ENCODE measurements at places on chromosomes 5 and 9.

GRCh38 chr9:98442541-98442940 lies 187.1 kb upstream of the TBC1D2 start:
- no peak for DNase-seq

- DNase-seq: no peak
Observed at GRCh38 chr5:87125766-87126165, 141.9 kb upstream of the RASA1 start.

GRCh38 chr5:172661526-172661925 lies 20.5 kb downstream of the NEURL1B start:
- no peak for DNase-seq

GRCh38 chr9:95481000-95481399 lies 35.8 kb downstream of the PTCH1 start:
- DNase-seq: no peak

DNA sequence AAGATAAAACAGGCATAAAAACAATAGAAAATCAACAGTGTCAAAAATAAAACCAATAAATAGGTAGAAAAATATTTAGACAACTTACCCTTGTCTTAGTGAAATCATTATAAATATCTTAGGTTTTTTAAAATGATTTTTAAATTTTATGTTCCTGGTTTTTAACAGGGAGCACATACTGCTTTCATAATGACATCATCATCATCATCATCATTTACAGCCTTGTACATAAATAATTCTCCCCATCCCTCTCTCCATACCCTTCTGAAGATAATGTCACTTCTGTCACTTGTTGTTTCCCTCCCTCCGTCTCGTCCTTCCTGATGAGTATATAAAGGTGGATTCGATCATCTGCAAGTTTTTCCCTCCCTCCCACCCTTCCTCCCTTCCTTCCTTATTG lies 56.6 kb downstream of the CDH9 start:
- DNase-seq: no peak

GRCh38 chr5:6452622-6453504 lies 4.2 kb downstream of the UBE2QL1 start:
- DNase-seq: no peak

DNA sequence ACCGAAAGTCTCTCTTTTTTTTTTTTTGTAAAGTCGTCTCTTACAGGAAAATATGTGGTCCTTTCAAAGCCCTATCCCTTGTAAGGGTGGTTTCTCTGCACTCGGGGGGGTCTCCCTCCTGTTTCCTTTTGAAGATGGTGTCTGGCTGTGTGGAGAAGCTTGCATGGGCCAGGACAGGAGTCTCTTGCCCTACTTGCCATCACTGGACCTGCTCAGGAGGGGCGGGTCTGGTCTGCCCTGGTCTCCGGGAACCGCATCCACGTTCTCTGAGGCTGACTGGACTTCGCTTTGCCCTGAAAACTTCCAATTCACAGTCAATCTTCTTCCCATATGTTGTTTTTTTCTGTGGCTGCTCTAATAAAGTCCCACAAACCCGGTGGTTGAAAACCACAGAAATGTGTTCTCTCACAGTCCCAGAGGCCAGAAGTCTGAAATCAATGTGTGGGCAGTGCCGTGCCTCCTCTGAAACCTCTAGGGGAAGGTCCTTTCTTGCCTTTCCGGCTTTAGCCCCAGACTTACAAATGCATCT lies 92.9 kb upstream of the IER5L start:
- DNase-seq: no peak

GRCh38 chr9:131366761-131367401 lies 27.0 kb upstream of the PRRC2B start:
- DNase-seq: peak; percentile 40

DNA sequence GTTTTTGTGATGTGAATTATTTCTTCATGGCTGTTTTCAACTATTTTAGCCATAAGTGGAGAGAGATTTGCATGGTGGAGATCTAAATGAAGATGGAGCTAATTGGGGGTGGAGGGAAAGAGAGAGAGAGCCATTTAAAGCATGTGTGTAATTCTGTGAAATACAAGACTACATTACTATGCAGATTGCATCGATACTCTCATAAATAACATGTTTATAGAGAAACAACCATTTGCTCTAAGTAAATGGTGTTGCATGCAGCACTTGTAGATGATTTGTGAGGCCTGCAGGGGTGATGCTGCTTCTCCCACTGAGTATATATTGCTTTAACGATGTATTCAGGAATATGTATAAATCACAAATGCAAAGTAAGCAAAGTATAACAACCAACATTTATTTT lies 270.2 kb upstream of the RIOK2 start:
- no peak for DNase-seq

GRCh38 chr5:150339165-150339564 lies 18.3 kb upstream of the TCOF1 start:
- DNase-seq: no peak

- no peak for DNase-seq
Observed at GRCh38 chr5:161400583-161400982, 145.9 kb downstream of the GABRB2 start.

DNA sequence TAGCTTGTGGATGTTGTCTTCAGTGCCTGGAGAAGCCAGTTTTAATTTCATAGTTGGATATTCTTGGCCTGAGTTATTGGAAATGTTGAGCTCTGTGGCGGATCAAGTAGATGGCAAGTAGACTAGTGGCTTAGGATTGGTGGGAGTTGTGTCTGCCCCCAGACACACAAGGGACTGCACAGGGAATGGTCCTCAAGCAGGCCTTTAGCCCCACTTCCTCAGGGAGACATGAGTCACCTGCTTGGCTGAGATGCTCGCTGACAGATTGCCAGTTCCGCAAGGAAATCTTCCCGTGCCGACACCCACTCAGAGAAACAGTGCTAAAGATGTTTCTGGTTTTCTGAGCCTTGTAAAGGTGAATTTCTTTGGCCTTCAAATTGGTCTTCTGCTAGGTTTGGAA lies 18.8 kb upstream of the CATSPER3 start:
- no peak for DNase-seq

- no peak for DNase-seq
Observed at GRCh38 chr9:95357316-95357715, 39.8 kb upstream of the FANCC start.

DNA sequence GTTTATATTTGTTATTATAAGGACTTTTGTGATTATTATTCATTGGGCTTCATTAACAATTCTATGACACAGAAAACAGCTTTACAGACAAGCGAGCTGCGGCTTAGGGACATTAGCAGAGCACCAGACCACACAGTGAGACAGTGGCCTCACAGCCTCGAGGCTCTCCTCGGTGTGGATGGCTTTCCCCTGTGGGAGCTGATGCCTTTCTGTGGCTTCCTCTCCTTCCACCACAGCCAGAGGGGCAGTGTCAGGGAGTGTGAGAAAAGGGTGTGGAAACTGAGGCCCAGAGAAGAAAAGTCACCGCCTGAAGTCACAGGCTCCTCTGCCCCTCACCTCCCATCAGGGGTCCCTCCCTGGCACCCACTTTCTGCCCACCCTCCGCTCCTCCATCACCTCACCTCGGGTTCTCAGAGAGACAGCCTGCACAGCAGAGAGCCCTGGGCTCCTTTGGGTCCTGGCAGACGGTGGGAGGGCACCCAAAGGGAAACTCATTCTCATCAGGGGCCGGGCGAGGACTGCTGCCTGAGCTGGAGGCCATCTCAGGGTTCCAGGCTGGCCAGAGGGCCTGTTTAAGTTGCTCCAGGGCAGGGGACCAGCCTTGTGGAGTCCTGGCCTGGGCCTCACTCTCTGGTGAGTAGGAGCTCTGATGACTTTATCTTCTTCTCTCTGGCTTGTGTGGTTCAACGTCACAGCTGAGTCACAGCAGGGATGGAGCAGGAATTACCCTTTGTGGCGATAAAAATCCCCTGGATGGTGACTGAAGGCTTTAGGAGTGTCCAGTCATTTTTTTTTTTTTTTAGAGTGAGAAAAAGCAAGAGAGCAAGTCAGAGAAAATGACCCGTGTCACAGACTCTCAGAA lies 830 bp downstream of the TRAF1 start:
- DNase-seq: peak; percentile 62

- DNase-seq: no peak
Observed at GRCh38 chr9:35763803-35764202, 9.7 kb upstream of the MSMP start.

DNA sequence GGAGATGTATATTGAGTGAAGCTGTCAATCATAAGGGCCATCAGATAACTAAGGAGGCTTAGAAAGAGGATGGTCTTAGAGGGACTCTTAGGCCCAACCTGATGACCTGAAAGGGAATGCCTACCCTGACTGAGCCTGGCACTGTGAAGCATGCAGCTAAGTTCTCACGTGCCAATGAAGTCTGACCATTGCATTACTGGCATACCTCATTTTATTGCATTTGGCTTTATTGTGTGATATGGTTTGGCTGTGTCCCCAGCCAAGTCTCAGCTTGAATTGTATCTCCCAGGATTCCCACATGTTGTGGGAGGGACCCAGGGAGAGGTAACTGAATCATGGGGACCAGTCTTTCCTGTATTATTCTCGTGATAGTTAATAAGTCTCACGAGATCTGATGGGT lies 421.6 kb upstream of the SGCD start:
- DNase-seq: no peak

GRCh38 chr9:99978221-99978620 lies 71.8 kb downstream of the STX17 start:
- DNase-seq: no peak

DNA sequence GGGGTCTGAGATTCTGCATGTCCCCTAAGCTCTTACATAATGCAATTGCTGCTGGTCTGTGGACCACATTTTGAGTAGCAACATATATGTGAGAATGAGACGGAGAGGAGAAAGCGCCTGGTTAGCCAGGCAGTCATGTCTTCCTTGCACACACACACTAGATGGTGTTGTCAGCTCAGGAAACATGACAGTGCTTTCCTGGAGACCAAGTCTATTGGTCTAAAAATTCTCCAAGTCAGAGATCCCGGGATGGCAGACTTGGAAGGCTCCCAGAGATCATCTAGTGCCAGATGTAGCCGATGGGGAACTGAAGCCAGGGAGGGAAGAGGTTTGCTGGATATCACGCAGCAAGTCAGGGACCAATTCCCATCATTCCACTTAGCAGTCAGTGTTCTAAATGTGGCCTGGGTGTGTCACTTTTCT lies 53.4 kb downstream of the GALNT12 start:
- DNase-seq: peak; percentile 37

DNA sequence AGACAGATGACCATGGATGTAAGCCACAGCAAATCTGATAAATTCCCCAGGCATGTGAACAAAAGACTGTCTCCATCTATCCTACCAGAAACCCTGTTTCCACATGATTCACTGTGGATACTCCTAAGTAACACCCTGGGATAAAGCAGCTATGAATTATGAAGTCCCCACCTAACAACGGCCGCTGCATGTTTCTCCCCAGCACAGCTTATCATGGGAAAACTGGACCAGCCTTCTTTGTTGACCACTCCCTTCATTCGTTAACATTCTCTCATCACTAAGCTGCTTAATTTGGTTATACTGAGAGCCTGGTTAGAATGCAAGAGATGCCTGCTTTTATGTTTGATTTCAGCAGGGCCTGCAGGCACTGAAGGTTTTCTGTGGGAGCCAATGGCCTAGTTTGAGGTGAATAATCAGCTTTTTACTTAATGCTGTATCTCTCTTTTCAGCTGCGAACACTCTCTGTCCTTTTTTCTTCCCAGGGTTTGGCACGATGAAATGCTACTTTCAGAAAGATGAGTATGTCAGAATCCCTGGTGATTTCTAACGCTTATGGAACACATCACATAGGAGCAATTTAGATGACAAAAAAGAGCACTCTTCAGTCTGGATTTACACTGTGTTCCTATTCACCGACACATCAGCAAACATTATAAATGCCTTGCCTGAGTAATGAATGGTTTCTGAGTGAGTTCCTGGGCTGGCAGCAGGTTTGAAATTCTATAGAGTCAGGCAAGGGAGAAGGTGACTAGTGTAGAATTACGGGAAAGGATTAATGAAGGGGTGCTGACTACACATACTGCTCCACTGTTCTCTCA lies 318.4 kb upstream of the ZNF608 start:
- no peak for DNase-seq

Measured in ACHN (cell line).